ENCODE measurements at places on chromosomes 3 and 15.
A peak's percentile ranks its signal among the peaks of the same experiment; 100 is the strongest.

DNA sequence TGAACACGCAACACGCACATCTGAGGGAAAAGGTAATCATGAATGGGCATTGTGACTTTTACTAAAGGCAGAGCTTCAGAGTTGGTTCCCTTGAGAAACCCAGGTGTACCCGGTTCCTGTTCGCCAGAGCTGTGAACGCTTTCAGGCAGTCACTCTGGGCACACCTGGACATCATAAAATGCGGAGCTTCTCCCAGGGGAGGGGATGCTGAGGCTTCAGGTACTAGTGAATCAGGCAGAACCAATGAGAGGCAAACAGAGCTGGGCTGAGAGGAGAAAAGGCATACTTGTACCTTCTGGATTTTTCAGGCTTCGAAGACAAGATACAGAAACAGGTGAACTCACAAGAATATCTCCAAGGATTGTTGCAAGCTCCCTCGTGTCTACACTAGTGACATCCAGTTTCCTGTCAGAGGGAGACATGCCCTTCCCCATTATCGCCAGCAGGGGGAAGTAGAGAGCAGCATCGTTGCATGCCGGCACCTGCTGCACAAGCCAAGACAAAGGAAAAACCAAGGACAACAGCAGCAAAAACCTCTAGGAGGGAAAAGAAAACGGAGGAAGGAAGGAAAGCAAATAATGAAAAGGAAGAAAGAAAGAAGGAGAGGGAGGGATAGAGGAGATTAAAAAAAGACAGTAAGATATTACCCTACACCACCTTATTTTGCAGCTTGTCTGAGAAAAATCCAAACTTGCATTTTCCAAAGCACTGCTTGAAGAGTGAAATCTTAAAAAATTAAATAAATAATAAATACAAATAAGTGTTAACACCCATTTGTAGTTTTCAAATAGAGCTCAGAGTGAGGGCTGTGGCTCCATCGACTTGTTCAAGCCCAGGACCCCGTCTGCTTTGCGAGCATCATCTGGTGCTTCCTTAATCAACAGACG lies 2.0 kb downstream of the AHSG start:
- DNase-seq: peak; percentile 63

GRCh38 chr3:135908225-135908624 lies 57.3 kb upstream of the PPP2R3A start:
- no peak for DNase-seq

- no peak for DNase-seq
These were observed 844 bp downstream of the IMPG2 start for GRCh38 chr3:101319531-101319930.

DNA sequence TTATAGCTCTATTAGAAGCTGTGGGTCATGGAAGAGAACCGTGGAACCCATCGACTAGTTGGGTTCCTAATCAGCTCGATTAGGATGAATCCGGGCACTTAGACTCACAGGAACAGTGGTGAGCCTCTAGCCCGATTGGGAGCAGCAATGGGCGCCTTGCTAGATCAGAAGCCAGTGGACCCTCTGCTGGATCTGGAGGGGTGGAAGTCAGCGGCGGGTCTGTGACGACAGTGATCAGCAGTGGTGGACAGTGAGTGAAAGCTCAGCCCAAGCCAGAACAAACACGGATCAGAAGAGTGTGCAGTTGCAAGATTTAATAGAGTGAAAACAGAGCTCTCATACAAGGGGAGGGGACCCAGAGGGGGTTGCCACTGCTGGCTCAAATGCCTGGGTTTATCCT lies 1170.2 kb downstream of the OTOL1 start:
- no peak for DNase-seq

DNA sequence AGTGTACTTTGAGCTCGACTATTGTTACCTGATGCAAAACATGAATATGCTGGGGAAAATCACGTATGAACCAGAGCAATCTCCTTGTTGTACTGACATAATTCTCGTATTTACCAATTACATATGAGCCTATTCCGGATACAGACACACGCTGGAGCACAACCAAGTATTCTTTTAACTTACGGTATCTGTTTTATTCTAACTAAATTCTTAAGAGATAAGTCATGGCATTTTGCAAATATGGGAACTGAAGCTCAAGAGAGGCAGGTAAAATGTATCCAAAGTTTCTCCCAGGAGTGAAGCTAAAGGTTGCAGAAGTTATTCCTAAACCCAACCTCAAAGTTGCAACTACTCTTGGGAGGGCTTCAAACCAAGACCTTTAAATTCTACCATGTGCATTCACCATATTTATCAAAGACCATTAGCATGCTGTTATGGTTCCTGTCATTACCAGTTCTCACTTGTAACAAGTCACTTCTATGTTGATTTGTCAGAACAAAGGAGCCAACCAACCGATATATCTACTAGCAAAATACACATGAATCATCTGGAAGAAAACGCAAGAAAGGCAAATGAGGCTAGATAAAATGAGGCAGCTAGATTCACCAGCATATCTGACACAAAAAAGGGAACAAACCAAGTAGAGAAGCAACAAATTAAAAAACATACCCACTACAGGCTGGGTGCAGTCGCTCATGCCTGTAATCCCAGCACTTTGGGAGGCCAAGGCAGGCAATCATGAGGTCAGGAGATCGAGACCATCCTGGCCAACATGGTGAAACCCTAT lies 17.8 kb downstream of the TBL1XR1 start:
- DNase-seq: no peak

GRCh38 chr3:129616713-129617112 lies 10.2 kb upstream of the PLXND1 start:
- peak; percentile 80 for DNase-seq

DNA sequence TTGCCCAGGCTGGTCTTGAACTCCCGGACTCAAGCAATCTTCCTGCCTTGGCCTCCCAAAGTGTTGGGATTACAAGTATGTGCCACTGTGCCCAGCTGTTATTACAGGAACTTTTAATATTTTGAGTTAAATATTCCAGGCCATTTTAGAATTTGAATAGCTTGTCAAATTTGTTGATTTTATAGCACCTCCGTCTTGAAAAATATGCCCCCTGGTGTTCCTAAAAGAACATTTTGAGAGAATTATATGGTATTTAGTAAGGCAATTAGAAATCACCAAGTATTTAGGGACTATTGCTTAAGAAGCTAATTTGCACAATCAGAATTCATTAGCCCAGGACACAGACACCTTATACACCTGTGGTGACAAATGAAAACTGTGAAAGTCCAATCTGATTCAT lies 23.7 kb downstream of the PDE8A start:
- DNase-seq: no peak

GRCh38 chr15:65286704-65287519 lies at the start of gene PARP16:
Gene PARP16 (minus strand): TSS chr15:65286883. CDS start chr15:65286426, 457 bp downstream.
- DNase-seq: peak; percentile 73

GRCh38 chr3:31106204-31106603 lies 211.7 kb upstream of the GADL1 start:
- DNase-seq: peak; percentile 90

DNA sequence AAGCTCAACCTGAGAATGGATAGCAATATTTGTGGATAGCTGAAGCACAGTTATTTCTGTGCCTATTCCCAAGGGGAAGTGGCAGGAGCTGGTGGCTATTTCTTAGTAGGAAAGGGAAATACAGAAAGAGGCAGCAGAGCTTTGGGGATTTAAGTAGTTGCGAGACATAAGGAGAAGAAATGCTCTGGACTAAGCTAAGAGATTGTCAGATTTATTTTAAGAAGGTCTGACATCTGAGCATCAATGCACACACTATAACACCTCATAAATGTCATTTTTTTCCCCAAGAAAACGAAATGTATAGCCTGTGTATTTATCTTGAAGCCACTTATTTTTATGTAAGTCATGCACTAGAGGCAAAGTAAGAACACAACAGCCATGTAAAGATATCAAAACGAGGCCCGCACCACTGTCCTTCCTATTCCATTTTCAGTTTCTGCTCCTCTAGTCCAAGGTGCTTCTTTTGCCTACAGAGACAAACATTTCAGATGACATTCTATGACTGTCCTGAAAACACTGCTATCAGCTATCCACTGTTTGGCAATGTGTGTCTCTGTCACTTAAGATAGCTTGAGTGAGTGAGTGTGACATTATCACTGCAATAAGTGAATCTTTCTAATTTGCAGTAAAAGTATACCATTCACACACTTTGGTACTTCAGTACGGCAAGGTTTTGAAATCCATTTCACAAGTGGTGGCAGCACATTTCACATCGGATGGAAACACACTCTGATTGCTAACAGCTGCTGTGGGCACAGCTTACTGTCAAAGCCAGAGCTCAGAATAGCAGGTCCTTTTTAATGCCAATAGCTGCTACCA lies 62.7 kb upstream of the ICE2 start:
- DNase-seq: peak; percentile 31

DNA sequence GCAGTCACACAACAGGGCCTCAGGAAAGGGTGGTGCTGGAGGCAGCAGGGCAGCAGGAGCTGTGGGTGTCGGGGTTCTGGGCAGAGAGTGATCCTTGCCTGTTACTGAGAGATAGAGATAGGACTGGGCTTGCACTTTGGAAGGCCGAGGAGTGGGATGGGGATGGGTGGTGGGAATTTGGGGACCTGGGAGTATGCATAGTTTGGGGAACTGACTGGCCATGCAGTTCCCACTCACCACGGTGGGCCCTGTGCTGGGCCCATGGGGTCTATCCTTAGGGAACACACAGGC lies 192.5 kb upstream of the LINGO1 start:
- DNase-seq: no peak

GRCh38 chr3:170641510-170642236 lies 55.8 kb upstream of the SLC7A14 start:
- peak; percentile 65 for DNase-seq

DNA sequence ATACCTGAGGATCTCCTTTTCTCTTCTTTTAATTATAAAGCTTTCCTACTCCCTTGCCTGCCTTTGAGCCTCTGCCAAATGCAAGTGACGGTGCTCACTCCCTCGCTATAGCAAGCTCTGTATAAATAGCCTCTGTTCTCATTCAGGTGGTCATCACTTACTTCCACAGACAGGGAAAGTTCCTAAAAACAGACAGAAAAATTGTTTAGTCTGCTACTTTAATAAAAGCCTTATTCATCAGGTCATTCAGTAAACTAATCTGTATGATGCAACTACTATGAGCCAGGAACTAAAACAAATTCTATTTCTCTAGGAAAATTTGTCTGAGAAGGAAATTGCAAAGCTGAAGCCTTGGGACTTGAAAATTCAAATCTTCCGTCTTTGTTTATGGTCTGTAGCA lies 10.2 kb upstream of the DLG1 start:
- DNase-seq: peak; percentile 83

Measured in AG10803 (cell line).